ENCODE measurements at places on chromosomes 16 and 17. TPM values are rescaled to one million over a fixed set of nuclear protein-coding genes. Genes with fewer than 3 reads are reported as not detected.

GRCh38 chr16:11630046-11630767 is 38.0 kb upstream of the SNN start:
- DNase-seq = peak; percentile 40

- no peak for DNase-seq
Observed at GRCh38 chr17:67629971-67630320, 87.8 kb upstream of the NOL11 start.

- peak; percentile 55 for DNase-seq
Observed at GRCh38 chr16:57988929-57989328, 11.5 kb downstream of the ZNF319 start.

GRCh38 chr17:48051283-48051682 is 3.1 kb downstream of the NFE2L1 start:
- peak; percentile 69 for DNase-seq

DNA sequence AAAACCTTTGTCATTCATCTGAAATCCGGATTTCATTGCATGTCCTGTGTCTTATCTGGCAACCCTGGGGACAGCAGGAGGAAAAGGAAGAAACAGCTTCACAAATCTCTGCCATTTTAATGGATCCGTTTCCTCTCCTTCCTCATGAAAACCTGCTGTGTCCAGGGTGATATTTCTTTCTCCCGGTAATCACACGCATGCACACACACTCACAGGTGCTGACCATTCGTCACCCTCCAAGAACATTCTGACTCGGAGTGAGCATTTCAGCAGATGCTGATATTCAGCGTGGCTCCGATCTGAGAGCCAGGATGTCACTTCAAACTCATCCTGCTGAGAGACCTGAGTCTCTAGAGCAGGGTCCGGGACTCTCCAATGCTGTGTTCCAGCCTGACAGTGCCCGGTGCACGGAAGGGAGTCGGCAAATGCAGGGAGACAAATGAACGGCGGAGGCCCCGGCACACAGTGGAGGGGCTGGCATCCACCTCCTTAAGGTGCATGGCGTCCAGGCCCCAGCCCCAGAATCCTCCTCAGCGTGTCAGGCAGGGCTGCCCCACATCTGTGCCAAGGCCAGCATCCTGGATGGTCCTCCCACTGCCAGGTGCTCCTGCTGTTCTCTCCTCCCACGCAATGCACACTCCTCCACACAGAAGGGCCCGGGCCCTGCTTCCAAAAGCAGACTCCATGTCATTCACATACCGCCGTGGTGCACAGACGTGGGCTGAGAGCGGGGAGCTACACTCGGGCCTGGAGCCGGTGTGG is 70.7 kb downstream of the RBFOX3 start:
- DNase-seq = no peak

DNA sequence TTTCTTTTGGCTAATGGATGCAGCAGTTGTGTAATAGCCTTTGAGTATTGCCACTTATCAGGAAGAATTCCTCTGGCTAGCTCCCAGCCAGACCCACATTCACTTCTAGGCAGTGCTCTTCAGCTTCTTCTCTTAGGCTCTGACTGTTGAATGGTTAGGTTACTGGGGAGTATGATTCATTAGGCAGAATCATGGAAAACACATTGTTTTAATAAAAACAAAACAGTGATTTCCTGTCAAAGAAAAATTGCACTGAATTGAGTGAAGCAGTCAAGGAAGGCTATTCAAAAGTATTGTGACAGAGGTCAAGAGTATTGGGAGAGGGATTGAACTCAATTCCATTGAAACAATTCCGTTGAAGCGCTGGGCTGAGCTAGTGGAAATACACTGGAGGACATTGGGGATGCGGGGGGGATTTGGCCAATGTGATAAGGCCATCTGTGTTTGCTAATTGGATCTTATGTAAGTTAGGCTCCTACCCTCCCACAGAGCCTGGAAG is 68.0 kb downstream of the CNTNAP4 start:
- peak; percentile 82 for DNase-seq

The CCT6B gene
- 0.97 TPM for total RNA-seq

The FOXF1 gene
- total RNA-seq = 0.20 TPM

The TMEM256 gene
- total RNA-seq = 79.6 TPM

The KIF18B gene
- total RNA-seq = 1.4 TPM
